GM23338 (cell line): ENCODE measurements at places on chromosomes 5 and 9.

- H3K36me3 ChIP-seq = no peaks in the 10 kb centered on the region
- no peak for DNase-seq
- H3K27me3 ChIP-seq = no peaks in the 10 kb centered on the region
- H3K4me1 ChIP-seq = peaks cover 9% of the 10 kb centered on the region
- H3K27ac ChIP-seq = no peak overlapping the region
Observed at GRCh38 chr9:136950656-136951276, 1.3 kb upstream of the LCN12 start.

GRCh38 chr9:72773570-72773969 lies 179.3 kb downstream of the ALDH1A1 start:
- H3K27me3 ChIP-seq = no peaks in the 10 kb centered on the region
- no peak for DNase-seq
- H3K36me3 ChIP-seq = no peaks in the 10 kb centered on the region

GRCh38 chr5:31235381-31235780 lies 41.9 kb downstream of the CDH6 start:
- no peak for DNase-seq
- no peaks in the 10 kb centered on the region for H3K36me3 ChIP-seq
- no peak overlapping the region for H3K27ac ChIP-seq
- no peaks in the 10 kb centered on the region for H3K4me1 ChIP-seq
- no peaks in the 10 kb centered on the region for H3K27me3 ChIP-seq

DNA sequence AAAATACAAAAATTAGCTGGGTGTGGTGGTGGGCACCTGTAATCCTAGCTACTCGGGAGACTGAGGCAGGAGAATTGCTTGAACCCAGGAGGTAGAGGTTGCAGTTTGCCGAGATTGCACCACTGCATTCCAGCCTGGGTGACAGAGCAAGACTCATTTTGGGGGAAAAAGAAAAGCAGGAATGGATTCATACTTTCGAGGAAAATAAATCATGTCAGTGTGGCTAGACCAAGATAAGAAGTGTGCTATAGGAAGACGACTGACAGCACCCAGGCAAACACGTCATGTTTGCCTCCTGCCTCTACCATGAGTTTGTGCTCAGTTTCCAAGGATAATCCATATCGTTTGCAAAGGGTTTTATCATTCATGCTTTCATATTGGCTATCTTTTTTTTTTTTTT lies 19.3 kb upstream of the ATOSB start:
- H3K27ac ChIP-seq = no peak overlapping the region
- H3K4me3 ChIP-seq = no peak overlapping the region
- 0 out of 2 replicates have a peak, but pooled peaks cover 4% of the 10 kb centered on the region for H3K36me3 ChIP-seq
- no peaks in the 10 kb centered on the region for H3K27me3 ChIP-seq
- H3K4me1 ChIP-seq = no peaks in the 10 kb centered on the region
- no peak for DNase-seq

- no peaks in the 10 kb centered on the region for H3K36me3 ChIP-seq
- H3K27ac ChIP-seq = no peak overlapping the region
- no peaks in the 10 kb centered on the region for H3K27me3 ChIP-seq
- peak; percentile 29 for DNase-seq
Observed at GRCh38 chr9:116112236-116112635, 41.4 kb upstream of the PAPPA start.

- H3K4me1 ChIP-seq = peaks cover 45% of the 10 kb centered on the region
- H3K27ac ChIP-seq = peak overlapping the region; percentile 5; the same call in 1 of the 2 replicates
- no peaks in the 10 kb centered on the region for H3K27me3 ChIP-seq
- H3K4me3 ChIP-seq = no peak overlapping the region
- no peak for DNase-seq
Observed at GRCh38 chr5:133330956-133331355, 279.1 kb downstream of the HSPA4 start.

DNA sequence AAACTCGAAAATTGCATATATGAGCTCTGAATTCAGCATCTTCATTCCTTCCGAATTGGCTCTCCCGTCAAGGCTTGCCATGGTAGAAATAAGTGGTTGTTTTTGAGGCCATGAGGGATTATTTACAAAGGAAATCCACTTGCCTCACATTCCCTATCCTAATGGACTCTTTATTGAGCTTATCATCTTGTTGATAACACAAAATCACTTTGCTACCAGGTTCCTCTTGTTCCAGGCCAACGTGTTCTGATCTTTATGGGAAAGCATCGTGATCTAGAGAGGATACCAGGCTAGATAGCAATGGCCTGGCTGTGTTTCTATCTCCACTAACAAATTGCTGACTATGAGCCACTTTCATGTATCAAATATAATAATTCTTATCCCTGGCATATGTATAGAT lies 811.7 kb downstream of the TLR4 start:
- no peak overlapping the region for H3K27ac ChIP-seq
- H3K27me3 ChIP-seq = no peaks in the 10 kb centered on the region
- no peaks in the 10 kb centered on the region for H3K4me1 ChIP-seq
- no peaks in the 10 kb centered on the region for H3K36me3 ChIP-seq

DNA sequence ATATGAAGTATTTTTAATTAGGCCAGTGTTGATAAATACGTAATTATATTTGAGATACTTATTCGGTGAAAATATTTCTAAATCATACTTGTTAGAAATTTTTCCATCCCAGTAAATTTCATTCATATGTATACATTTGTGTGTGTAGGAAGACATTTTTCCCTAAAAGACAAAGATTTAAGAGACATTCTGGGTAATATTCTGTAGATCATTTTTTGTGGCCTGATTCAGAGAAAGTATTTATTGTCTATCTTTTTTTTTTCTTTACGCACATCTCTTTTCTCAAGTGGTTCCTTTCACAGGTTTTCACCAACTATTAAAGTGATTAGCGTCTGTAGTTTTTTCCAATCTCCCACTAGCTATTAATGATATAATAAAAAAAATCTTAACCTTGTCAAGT lies 224.1 kb downstream of the MEF2C start:
- H3K27ac ChIP-seq = no peak overlapping the region
- H3K36me3 ChIP-seq = no peaks in the 10 kb centered on the region
- no peak for DNase-seq
- H3K27me3 ChIP-seq = peaks cover 63% of the 10 kb centered on the region

DNA sequence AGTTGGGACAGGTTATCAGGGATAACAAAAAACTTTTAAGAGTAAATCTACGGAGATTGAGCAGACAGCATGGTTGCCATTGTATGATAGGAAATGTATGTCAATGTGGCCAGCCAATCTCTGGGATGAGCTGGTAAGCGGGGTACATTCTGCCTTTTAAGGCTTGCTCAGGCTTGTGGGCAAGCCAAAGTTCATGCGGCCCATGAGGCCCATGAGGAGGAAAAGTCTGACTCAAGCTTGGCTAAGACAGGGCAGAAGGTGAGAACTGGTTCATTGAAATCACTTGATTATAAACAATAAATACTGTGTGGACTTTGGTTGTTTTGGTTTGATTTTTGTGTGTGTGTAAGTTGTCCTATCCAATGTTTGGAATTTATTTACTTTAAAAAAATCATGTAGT lies 997.1 kb downstream of the DNAH5 start:
- no peak for DNase-seq
- H3K27ac ChIP-seq = no peak overlapping the region
- peaks cover 5% of the 10 kb centered on the region; the same call in 1 of the 2 replicates for H3K4me1 ChIP-seq
- no peaks in the 10 kb centered on the region for H3K27me3 ChIP-seq

- H3K27me3 ChIP-seq = no peaks in the 10 kb centered on the region
- no peaks in the 10 kb centered on the region for H3K36me3 ChIP-seq
- no peak overlapping the region for H3K27ac ChIP-seq
- no peaks in the 10 kb centered on the region for H3K4me1 ChIP-seq
- H3K4me3 ChIP-seq = no peak overlapping the region
- DNase-seq = no peak
Observed at GRCh38 chr9:109716631-109717030, 63.4 kb upstream of the PALM2AKAP2 start.

DNA sequence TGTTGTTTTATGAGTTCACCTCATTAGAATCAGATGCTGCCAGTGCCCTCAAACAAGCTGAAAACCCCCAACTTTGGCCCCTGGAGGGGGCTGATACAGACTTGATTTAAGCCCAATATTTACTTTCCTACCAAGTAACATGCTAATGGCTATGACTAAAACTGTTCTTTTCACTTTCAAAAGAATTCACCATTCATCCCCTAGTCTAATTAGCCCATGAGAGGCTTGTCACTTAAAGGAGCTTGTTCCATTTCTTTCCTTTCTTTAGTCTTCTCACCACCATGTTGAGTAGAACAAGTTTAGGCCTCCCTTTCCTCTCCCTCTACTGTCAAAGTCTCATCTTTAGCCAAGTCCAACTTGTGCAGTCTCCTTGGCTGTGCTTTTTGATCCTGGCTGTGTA lies 50.4 kb downstream of the EPB41L4B start:
- peaks cover 4% of the 10 kb centered on the region for H3K36me3 ChIP-seq
- no peak for DNase-seq
- no peak overlapping the region for H3K4me3 ChIP-seq
- H3K27ac ChIP-seq = no peak overlapping the region
- no peaks in the 10 kb centered on the region for H3K27me3 ChIP-seq

DNA sequence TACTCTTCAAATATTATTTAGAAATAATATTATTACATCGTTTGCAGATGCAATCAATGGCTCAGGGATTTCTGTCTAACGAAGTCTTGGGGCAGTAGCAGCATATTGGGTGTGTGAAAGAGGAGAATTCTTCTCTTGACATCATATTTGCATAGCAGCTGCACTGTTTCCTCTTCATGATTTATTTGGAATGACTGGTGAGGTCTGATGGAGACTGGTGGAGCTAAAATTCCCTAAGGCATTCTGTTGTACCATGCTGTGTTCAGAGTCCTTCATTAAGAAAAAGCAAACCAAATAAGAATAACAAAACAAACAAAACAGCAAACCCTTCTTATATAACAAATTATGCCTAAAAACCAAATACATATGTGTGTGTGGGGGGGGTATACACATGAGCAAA lies 177.6 kb downstream of the DIRAS2 start:
- no peak for DNase-seq
- H3K36me3 ChIP-seq = no peaks in the 10 kb centered on the region
- no peak overlapping the region for H3K27ac ChIP-seq
- no peaks in the 10 kb centered on the region; the same call in 1 of the 2 replicates for H3K4me1 ChIP-seq
- no peaks in the 10 kb centered on the region for H3K27me3 ChIP-seq

- no peaks in the 10 kb centered on the region for H3K27me3 ChIP-seq
- no peaks in the 10 kb centered on the region; the same call in 1 of the 2 replicates for H3K4me1 ChIP-seq
- H3K4me3 ChIP-seq = no peak overlapping the region
- H3K27ac ChIP-seq = no peak overlapping the region
- no peaks in the 10 kb centered on the region for H3K36me3 ChIP-seq
- DNase-seq = no peak
Observed at GRCh38 chr9:38276771-38277439, 115.6 kb upstream of the ALDH1B1 start.

DNA sequence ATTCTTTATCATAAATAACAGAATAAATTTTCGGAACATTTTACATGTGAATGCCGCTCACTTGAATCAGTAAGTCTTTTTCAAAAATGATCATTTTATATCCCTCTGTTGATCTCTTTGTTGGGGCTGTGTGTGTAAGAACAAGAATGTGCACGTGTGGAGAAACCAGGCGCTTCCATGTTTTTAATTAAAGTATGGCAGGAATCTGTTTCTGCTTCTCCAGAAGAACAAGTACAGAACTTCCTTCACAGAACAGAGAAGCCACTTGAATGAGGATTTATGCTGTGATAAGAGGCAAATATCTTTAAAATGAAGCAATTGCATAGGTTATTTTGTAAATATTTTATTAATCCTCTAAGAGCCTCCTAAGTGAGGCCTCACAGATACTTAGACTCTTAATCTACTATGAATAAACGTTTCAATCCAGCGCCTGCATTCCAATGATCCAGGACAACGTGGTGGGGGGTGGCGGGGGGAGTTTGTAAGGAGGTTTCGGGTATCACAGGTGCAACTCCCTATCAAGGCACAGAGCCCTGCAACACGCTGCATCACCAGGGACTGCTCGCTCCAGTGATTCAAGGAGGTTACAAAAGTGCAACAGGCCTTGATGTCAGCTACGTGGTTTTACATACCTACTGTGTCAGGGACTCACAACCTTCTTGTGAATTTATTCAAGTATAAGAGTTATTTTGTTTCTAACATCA lies 409.2 kb downstream of the BNC2 start:
- H3K4me3 ChIP-seq = no peak overlapping the region
- peaks cover 30% of the 10 kb centered on the region for H3K4me1 ChIP-seq
- H3K27me3 ChIP-seq = no peaks in the 10 kb centered on the region
- H3K27ac ChIP-seq = peak overlapping the region; percentile 27; the same call in 1 of the 2 replicates
- no peaks in the 10 kb centered on the region; the same call in 1 of the 2 replicates for H3K36me3 ChIP-seq

DNA sequence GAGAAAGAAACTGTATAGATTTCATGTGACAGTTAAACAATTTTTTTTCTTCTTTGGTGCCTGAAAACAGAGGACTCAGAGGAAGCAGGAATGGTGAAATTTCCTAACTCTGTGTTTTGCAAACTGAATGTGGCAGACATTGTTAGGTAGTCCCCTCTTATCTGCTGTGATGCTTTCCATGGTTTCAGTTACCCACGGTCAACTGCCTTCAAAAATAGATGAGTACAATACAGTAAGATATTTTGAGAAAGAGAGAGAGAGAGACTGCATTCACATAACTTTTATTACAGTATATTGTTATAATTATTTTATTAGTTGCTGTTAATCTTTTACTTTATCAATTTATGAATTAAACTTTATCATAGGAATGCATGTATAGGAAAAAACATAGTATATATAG lies 627.2 kb downstream of the CCDC171 start:
- no peak overlapping the region for H3K27ac ChIP-seq
- H3K27me3 ChIP-seq = no peaks in the 10 kb centered on the region
- H3K36me3 ChIP-seq = no peaks in the 10 kb centered on the region

DNA sequence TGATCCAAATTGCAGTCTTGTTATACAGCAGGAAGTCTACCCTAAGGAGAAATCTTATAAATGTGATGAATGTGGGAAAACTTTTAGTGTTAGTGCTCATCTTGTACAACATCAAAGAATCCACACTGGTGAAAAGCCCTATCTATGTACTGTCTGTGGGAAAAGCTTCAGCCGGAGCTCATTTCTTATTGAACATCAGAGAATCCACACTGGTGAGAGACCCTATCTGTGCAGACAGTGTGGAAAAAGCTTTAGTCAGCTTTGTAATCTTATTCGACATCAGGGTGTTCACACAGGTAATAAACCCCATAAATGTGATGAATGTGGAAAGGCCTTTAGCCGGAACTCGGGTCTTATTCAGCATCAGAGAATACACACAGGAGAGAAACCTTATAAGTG lies 10.4 kb downstream of the ZNF189 start:
- H3K27me3 ChIP-seq = no peaks in the 10 kb centered on the region
- peak overlapping the region; percentile 6; the same call in 1 of the 2 replicates for H3K4me3 ChIP-seq
- H3K4me1 ChIP-seq = no peaks in the 10 kb centered on the region
- DNase-seq = peak; percentile 14

- no peaks in the 10 kb centered on the region for H3K4me1 ChIP-seq
- H3K27me3 ChIP-seq = no peaks in the 10 kb centered on the region
Observed at GRCh38 chr9:127463911-127464310, 12.6 kb downstream of the LRSAM1 start.

DNA sequence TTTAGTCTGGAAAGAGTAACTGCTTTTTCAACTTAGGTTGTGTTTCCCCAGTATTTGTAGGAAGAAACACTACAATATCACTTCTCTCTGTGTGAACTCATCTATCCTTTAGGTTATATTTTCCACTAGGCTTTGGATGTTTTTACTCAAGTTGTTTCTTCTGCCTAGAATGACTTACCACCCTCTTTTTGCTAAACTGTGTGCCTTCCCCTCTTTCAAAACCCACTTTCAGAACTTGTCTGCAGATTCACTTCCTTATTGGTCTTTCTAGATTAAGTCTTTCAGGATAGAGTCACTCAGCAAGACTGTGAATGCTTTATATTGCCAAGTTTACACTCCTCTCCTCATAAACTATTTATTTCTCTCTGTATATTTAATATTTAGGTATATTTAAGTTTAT lies 14.2 kb upstream of the CAST start:
- no peaks in the 10 kb centered on the region for H3K27me3 ChIP-seq
- no peak overlapping the region for H3K4me3 ChIP-seq
- peaks cover 3% of the 10 kb centered on the region; the same call in 1 of the 2 replicates for H3K4me1 ChIP-seq
- no peaks in the 10 kb centered on the region for H3K36me3 ChIP-seq
- no peak overlapping the region for H3K27ac ChIP-seq

GRCh38 chr9:109497226-109498153 lies 617 bp downstream of the PTPN3 start:
- DNase-seq = peak; percentile 28
- H3K4me1 ChIP-seq = peaks cover 20% of the 10 kb centered on the region
- no peak overlapping the region for H3K27ac ChIP-seq
- H3K27me3 ChIP-seq = peaks cover 68% of the 10 kb centered on the region
- H3K4me3 ChIP-seq = peak overlapping the region; percentile 69
